Bronchial smooth muscle cell (primary cell): ENCODE measurements at places on chromosomes 6 and 20. TPM values are rescaled to one million over a fixed set of nuclear protein-coding genes. Genes with fewer than 3 reads are reported as not detected.

Gene SLC24A3
- under 0.01 TPM in 1 of 2 replicates, not detected in the other for total RNA-seq

Gene TRDN
- total RNA-seq, result not detected in 2 replicates

Gene TPD52L1
- total RNA-seq, result 7.4 TPM in 2 replicates

Gene BPI
- 0.17 and 0.32 TPM in 2 replicates for total RNA-seq

Gene SAMD5
- total RNA-seq, result 0.26 and 2.0 TPM in 2 replicates

Gene TAGAP
- total RNA-seq, result not detected in 2 replicates

Gene RSPH3
- total RNA-seq, result 4.4 and 4.8 TPM in 2 replicates

Gene TSBP1
- not detected in 2 replicates for total RNA-seq

Gene CNR1
- under 0.01 TPM in 1 of 2 replicates, not detected in the other for total RNA-seq

Gene NKX2-4
- not detected in 2 replicates for total RNA-seq

Gene KCNQ2
- not detected in 2 replicates for total RNA-seq

Gene CASS4
- total RNA-seq, result 3.0 and 5.0 TPM in 2 replicates

Gene FOXC1
- total RNA-seq, result 2.3 and 4.7 TPM in 2 replicates

Gene COQ3
- 1.7 and 4.6 TPM in 2 replicates for total RNA-seq
